ENCODE measurements at places on chromosomes 13 and 19.

GRCh38 chr13:111304603-111305289 is 15.7 kb upstream of the TEX29 start:
- no peak for DNase-seq

DNA sequence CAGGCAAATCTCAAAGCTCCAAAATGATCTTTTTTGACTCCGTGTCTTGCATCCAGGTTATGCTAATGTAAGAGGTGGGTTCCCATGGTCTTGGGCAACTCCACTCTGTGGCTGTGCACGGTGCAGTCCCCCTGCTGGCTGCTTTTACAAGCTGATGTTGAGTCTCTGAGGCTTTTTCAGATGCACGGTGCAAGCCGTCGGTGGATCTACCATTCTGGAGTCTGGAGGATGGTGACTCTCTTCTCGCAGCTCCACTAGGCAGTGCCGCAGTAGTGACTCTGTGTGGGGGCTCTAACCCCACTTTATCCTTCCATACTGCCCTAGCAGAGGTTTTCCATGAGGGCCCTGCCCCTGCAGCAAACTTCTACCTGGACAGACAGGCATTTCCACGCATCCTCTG is 266.8 kb upstream of the GPC6 start:
- DNase-seq, result no peak

GRCh38 chr19:7486923-7487322 is 1.9 kb downstream of the PEX11G start:
- DNase-seq, result no peak

- DNase-seq, result peak; percentile 57
Observed at GRCh38 chr19:18607226-18608101, 865 bp upstream of the CRLF1 start.

DNA sequence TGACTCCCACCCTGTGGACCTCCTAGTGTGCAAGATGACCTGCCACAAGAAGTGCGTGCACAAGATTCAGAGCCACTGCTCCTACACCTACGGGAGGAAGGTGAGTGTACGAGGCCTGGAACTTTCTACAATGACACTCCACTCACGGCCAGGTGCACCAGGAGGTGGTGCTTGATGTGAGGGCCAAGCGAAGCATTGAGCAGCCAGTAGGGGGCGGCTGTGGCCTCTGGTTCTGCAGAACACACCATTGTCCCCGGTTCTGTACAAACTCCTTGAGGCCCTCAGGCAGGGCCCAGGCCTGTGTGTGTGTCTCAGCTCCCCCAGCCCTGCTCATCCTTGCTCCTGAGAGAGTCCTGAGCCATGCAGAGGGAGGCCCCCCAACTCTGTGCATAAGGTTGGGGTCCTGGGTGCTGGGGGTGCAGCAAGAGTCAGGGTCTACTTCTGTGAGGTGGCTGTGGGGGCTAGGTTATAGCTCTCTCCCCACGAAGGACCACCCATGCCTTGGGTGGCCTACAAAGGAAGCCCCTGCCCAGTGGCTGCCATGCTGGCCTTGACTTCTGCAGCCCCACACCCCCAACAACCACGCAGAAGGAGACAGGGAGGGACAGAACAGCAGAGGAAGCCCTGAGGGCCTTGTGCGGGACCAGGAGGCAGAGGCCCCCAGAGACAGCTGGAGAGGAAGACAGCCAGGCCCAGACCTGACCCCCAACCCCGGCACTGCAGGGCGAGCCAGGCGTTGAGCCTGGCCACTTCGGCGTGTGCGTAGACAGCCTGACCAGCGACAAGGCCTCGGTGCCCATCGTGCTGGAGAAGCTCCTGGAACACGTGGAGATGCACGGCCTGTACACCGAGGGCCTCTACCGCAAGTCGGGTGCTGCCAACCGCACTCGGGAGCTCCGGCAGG is 9.7 kb upstream of the USE1 start:
- DNase-seq, result peak; percentile 65

DNA sequence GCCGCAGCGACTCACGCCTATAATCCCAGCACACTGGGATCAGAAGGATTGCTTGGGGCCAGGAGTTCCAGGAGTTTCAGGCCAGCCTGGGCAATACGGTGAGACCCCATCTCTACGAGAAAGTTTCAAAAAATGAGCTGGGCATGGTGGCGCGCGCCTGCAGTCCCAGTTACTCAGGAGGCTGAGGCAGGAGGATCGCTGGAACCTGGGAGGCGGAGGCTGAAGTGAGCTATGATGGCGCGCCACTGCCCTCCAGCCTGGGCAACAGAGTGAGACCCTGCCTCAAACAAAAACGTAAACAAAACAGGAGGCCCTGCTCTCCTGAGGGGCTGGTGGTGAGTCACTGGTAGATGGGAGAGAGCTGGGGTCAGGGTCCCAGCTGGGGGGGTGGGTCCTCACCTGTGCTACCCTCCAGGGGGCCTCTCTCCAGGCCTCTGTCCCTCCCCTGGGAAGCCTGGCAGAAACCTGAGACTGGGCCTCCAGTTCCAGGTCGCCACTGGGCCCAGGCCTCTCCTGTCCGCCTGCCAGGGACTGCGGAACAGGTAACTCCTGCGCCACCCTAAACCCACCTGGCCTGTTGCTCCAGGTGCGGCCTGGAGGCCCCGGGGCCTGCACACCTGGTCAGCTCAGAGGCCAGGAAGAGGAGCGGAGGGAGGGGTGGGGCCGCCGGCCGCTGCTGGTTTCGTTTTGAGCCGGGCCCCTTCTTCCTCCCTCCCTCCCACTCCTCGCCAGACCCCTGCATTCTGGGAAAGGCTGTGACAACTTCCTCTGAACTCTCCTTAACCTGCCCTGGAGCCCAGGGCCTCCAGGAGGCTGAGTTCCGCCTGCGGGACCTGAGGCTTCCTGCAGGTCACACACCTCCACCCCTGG is 17.2 kb upstream of the ZBTB7A start:
- no peak for DNase-seq

- no peak for DNase-seq
Observed at GRCh38 chr13:70985371-70985770, 877.1 kb upstream of the KLHL1 start.

- no peak for DNase-seq
Observed at GRCh38 chr19:10085641-10086590, at the start of gene SHFL. TSS of gene SHFL (plus strand) at chr19:10086317. CDS start at chr19:10086428, 111 bp downstream.

GRCh38 chr13:46297361-46297811 is 85.7 kb downstream of the LRRC63 start:
- no peak for DNase-seq

DNA sequence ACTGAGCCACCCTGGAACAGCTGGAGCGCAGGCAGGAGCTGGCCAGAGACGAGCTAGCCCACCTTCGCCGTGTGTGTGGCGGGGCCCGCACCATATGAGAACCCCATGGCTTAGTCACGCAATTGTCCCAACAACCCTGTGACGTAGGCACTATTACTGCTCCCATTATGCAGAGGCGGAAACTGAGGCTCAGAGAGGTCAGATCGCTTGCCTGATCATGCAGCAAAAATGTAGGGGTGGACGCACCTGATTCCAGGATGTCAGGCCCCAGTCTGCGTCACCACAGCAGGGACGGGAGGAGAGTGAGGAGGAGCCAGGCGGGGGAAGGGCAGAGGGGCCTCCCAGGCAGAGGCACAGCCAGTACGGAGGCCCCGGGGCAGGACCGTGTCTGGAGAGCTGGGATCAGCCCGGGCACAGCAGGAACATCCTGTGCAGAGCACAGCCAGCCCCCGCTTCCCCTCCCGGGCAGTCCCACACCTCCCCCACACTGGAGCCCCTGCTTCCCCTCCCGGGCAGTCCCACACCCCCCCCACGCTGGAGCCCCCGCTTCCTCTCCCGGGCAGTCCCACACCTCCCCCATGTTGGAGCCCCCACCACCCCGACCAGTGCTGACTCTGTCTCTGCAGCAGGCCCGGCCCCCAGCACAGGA is 16.7 kb downstream of the PIP5K1C start:
- no peak for DNase-seq

- DNase-seq, result no peak
Observed at GRCh38 chr19:12668932-12669269, 2.3 kb downstream of the WDR83 start.

GRCh38 chr13:111667757-111668156 is 347.3 kb downstream of the TEX29 start:
- DNase-seq, result no peak

- no peak for DNase-seq
Observed at GRCh38 chr19:46461537-46461936, 9.8 kb downstream of the PNMA8A start.

DNA sequence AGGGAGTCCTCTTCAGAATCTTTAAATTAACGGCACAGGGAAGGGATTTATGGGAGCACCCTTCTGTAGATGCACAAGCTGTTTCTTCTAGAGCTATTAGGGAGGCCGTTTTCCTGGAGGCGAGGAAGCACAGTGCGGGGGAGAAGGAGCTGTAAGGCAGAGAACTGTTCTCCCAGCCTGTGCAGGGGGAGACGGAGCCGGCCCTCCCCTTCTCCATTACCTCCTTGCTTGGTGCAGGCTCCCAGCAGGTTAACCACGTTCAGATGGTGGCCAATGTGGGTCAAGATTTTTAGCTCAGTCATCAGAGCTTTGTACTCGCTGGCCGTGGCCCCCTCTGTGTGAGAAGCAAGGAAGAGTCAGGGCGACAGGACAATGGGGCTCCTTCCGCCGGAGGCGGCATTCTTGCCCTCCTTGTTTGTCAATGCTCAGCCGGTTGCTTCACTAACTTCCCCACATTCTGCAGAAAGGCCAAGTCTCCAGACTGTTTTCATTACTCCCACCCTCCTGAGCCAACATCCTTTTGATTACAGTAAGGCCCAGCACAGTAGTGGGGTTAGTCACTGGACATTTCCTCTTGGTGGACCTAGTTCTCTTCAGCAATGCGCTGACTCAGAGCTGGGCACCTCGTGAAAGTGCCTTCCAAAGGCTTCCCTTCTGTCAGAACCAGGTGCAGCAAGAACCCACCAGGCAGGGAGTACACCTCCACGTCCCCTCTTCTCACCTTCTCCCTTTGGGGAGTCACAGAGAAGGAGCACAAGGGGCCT is 165.4 kb downstream of the FLT1 start:
- DNase-seq, result no peak

DNA sequence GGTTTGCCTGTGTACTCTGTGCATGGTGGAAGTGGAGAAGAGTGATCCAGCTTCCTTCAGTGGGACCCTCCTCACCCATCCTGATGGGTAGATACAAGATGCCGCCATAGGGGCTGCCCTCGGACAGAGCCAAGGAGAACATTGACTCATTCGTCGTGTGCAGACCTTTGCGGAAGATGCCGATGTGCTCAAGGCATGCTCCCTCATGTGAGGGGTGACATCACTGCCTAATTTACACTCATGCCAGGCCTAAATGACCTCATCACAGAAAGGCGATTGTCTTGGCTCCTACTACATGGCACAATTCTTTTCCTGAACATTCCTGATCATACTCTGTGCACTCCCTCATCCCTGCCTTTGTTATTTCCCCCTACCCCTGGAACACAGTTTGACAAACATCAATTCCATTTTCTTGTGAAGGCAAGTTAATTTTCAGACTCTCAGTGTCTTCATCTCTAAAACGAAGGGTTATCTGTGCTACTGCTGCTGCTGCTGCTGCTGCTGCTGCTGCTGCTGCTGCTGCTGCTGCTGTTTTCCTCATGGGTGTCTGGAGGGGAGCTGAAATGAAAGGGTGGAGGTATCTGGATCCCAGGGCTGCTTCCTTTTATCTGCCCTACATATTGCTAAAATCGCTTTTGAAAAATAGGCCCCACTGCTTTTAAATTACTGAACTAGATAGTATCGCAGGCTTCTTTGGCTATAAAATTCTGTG is 146.5 kb upstream of the ARGLU1 start:
- no peak for DNase-seq

DNA sequence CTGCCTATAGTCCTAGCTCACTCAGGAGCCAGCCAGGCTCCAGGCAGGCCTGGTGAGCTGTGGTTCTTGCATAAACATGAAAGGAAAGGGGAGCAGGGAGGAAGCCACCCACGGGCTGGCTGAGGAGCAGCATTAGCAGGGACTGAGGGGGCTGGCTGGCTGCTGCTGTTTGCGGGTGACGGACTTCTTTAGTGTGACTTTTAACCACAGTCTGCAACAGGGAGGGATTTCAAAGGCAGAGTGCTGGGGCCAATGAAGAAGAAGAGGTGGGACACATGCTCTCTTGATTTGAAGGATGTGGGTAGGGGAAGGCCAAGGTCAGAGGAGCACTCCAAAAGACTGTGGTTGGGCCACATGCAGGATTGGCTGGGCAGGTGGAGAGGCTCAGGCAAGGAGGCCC is 223.0 kb downstream of the DNAJC15 start:
- no peak for DNase-seq

GRCh38 chr19:55820037-55820436 is 11.8 kb downstream of the NLRP11 start:
- no peak for DNase-seq

- DNase-seq, result no peak
Observed at GRCh38 chr19:5356918-5357317, 16.3 kb upstream of the PTPRS start.

GRCh38 chr19:17488593-17489391 is 18.5 kb downstream of the SLC27A1 start:
- DNase-seq, result peak; percentile 92

- no peak for DNase-seq
Observed at GRCh38 chr13:73273745-73274144, 214.9 kb downstream of the KLF5 start.

DNA sequence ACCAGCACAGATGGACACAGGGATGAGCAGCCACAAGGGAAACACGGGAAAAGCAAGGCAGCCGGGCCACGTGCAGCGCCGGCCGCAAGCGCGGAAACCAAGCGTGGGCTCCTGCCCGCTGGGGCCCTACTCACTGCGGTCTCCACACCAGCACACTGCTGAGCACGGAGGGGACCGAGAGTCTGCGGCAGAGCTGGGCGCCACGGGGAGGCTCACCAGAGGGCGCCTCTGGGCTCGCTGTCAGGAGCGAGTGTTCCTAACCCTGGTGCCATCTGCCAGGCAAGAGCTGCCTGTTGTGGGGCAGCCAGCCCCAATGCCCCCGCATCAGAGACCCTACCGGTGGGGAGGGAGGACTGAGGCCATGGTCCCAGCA is 26.5 kb downstream of the MPND start:
- DNase-seq, result no peak

DNA sequence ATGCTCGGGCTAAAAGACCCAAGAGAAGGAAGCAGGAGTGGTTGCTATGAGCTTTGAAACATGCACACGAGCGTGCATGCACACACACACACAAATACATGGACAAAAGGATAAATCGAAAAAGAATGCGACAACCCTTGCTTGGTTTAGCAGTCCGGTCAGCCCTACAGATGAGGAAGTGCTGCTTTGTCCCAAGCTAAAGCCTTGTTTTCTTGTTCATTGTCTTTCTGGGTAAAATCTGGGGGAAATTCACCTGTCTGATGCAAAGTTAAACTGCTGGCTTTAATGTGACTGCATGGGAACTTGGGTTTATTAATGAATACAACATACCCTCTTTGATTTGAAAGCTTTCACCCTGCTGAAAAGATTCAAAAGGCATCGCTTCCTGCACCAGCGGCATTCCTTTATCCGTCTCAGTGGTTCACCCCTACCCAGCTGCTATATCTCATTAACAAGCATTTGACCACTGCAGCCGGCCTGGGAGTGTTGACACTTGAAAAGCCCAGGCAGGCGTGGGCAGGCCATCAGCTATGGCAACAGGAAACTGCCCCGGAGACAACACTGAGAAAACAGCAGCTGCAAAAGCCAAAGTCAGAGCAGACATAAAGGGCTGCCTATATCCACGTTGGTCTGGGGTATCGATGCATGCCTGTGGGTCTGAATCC is 301.7 kb downstream of the NDFIP2 start:
- peak; percentile 81 for DNase-seq

Data from ecto neural progenitor cell (in vitro differentiated cells).